ENCODE measurements at places on chromosomes 1 and 21.

GRCh38 chr1:90798344-90798743, 81.2 kb upstream of the BARHL2 start:
- ATAC-seq, result no peak

DNA sequence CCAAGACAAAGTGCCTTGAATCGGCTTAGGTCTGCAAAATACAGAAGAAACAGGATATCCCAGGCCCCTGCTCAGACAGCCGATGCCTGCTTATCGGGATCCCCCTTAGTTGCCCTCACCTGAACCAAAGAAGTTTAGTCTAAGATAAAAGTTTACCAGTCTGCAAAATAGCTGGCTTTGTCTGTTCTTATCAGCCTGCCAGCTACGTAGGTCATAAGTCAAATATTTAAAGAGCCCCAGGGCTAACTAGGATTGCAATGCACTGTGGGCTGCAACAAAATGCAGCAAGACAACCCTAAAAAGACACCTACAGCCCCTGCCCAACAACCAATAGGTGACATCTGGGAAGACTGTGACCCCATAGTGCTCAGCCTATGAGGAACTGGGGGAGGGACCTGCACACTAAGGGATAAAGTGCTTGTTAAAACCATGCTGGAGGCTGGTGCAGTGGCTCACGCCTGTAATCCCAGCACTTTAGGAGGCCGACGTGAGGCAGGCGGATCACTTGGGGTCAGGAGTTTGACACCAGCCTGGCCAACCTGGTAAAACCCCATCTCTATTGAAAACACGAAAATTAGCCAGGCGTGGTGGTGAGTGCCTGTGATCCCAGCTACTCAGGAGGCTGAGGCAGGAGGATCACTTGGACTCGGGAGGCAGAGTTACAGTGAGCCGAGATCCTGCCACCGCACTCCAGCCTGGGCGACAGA, 27.4 kb downstream of the LRRC3 start:
- ATAC-seq, result no peak

DNA sequence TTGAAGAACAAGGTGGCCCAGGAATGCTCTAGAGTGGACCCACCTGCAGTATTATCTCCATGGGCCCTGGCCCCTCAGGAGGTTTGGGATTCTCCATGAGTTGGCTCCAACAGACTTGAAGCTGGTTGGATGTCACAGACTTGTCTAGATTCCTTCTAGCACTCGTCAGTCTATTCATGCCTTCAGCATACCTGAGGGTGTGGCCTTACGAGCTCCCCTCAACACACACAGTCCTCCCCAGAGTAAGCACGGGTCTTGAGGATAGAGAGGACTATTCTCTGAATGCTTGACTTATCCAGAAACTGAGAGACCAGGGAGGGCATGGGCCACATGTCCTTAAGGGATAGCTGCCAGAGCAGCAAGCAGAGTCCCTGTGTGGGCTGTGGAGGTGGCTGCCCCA, 45.9 kb upstream of the COL6A1 start:
- no peak for ATAC-seq

GRCh38 chr1:204358605-204359004, 1.1 kb downstream of the PLEKHA6 start:
- no peak for ATAC-seq

DNA sequence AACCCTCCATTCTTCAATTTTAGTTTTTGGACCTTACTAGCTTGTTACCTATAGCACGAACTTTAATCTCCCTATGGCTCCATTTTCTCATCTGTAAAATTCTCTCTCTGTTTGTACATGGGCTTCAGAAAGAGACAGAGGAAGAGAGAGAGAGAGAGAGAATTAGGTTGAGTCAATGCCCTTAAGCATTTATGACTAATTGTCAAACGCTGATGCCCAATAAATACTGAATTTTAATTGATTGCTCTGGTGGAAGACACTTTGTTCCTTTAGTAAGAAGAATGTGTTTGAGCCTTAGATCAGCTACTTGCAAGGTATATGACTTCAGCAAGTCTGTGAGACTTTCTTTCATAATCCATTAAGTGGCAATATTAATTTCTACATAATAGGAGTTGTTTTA, 743.1 kb upstream of the ADGRL4 start:
- ATAC-seq, result no peak

GRCh38 chr1:153550827-153551500, 1.9 kb upstream of the S100A3 start:
- ATAC-seq, result no peak

- no peak for ATAC-seq
These were observed 365.5 kb upstream of the SGIP1 start for GRCh38 chr1:66168467-66168887.

GRCh38 chr1:176949033-176949662, 215.4 kb downstream of the ASTN1 start:
- ATAC-seq, result peak; percentile 28

GRCh38 chr21:26366781-26367180, 196.2 kb upstream of the APP start:
- ATAC-seq, result no peak
